Myocyte (in vitro differentiated cells): ENCODE measurements at places on chromosomes 3 and 15.

GRCh38 chr3:112121577-112122547 lies 11.2 kb downstream of the GCSAM start:
- no peak for DNase-seq

GRCh38 chr15:61753018-61753710 lies 307.1 kb downstream of the VPS13C start:
- no peak for DNase-seq

DNA sequence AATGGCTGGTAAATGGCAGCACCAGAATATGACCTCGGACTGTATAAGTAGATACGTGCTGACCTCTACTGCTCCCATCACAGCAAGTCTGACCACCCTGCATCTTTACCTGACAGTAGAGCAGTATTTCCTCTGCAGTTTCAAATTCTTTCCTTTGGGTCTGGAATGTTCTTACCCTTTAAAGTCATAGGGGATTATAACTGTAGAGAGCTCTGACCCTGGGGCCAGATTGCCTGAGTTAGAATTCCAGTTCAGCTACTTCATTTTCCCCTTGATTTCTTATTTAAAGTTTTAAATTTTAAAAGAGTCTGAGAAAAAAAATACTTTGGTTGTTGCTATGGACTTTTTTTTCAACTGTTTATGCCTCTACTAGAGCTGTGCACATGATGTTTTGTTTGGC lies 237.7 kb downstream of the NR1D2 start:
- DNase-seq: no peak

DNA sequence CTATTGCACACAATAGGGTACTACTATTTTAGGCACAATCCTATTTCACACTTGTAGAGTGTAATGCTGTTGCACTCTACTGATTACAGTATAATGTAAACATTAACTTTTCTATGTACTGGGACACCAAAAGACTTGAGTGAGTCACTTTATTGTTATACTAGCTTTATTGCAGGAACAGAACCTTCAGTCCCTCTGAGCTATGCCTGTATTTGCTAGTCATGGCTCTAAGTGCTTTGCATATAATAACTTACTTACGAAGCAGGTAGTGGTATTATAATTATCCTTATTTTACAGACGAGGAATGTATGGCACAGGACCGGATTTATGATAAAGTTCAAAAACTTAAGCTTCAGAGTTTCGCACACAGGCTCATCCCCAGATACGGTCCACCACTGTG lies 106.6 kb upstream of the SLC6A6 start:
- DNase-seq: no peak

GRCh38 chr15:67033012-67033411 lies 32.4 kb upstream of the SMAD3 start:
- DNase-seq: no peak

DNA sequence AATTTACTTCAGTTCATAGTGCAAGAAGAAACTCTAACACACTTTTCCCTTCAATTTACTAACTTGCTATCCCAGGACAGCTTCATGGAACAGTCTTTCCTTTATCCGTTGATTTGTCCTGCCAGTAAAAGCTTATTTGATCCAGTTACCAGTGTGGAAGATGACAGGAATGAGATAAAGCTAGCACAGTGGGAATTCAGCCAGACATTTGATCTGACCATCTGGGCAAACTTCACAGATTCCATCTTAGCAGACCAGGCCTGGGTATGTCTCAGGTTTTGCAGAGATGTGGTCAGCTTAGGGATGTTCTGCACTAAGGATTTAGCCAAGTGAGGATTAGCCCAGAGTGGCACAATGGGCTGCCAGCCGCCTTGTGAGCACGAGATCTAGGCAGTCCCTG lies 19.7 kb downstream of the CEMIP start:
- DNase-seq: no peak

- no peak for DNase-seq
Measured at GRCh38 chr3:57077630-57078343, 17.3 kb downstream of the SPATA12 start.

GRCh38 chr3:135516143-135516542 lies 449.4 kb upstream of the PPP2R3A start:
- peak; percentile 8 for DNase-seq

DNA sequence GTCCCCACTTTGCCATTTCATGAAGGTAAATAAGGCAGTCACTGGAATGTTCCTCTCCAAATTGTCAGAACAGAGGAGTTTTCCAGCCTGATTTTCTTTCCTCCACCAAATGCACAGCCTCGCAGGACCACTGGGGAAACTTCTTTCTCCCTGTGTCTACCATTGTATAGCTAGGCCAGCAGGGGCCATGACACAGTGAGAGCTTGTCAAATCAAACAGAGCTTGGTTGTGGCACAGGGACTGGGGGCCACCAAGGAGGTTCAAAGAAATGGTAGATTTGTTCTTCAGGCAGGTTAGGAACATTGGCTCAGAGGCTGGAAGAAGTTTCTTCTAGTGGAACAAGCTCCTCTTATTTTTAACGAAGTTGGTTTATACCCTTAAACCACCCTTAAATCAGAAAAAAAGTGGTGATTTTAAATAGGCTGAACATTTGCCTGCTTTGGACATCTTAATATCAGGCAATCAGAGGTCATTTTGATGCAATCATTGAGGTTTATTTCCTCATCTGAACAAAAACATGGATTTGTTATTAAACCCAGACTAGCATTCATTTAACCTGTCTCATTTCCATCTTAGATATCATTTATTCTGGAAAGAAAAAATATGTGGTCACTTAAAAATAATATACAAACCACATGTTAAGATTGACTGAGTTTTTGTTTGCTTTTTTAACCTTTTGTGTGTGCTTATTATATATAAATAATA lies 105.6 kb downstream of the GTPBP8 start:
- no peak for DNase-seq

GRCh38 chr3:181292984-181293383 lies 303.4 kb upstream of the DNAJC19 start:
- DNase-seq: no peak

DNA sequence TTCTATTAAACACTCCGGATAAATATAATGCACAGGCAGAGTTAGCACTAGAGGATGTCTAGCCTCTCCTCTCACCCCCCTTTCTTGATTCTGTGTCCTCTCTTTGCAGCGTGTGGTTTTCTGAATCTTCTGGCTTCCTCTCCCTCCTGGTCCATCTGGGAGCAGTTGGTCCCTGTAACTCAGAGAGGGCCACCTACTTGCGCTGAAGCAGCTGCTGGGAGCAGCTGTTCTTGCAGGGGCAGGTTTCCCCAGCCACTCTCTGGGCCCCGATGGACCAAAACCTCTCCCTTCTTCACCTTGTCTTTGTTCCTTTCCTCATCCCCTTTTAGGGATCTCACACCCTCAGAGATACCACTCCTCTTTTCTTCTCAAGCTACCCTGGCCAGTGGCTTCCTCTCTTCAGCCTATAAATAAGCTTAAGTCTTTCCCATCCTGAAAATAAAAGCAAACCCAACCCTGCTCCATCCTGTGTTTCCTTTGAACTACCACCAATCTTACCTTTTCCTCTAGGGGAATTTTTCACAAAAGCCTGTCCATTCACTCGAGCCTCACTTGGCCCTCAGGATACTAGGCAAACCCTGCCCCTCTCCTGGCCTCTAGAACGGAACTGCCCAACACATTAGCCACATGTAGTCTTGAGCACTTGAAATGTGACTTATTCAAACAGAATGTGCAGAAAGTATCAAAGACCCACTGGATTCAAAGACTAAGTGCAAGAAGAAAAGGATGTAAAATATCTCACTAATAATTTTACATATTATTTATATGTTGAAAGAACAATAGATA lies 59.7 kb downstream of the STARD5 start:
- DNase-seq: peak; percentile 19

DNA sequence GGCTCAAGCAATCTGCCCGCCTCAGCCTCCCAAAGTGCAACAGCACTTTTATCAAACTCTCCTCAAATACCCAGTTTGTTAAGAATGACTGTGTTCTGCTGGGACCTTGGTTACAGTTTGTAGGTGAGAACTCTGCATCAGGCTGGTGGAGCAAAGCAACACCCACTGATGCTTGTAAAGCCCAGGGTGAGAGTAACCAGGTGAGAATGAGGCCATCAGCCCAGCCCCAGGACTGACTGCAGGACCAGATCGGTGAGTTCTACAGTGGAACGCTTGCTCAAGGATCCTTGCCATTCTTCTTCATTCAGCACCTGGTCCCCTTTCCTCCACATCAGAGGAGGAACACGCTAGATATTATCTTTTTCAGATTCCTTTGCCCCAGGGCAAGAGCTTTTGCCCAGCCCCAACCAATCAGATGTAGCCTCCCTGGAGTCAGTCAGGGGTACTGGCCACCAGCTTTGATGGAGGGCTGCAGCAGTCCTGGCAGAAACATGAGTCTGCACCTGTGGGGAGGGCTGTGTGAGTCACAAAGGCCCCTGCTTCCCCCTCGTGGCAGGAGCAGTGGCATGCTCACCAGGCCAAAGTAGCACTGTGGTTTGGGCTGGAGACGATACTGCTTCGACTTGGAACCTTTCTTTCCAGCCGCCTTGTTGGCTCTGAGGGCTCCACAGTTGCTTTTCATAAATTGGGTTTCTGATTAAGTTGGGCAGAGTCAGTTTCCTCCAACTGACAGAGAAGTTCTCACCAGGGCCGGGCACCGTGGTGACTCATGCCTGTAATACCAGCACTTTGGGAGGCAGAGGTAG lies 3.5 kb upstream of the SHISA5 start:
- DNase-seq: peak; percentile 85

DNA sequence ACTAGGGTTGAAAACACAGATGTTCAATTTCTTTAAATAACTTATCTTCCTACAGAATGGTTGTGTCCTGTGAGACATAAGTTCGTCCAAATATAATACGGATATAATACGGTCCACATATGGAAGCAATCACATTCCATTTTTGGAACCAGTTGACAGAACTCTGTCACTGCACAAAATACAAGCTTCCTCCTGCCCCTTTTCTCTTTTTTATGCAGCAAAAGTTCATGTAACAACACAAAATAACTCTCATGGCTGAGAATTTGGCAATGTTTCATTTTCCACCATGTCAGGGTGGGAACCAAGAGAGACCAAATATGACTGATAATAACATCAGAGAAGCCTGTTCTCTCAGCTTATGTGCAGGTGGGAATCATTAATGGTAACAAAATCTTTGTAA lies 158.1 kb upstream of the ZNF385D start:
- DNase-seq: no peak

- no peak for DNase-seq
Measured at GRCh38 chr3:89586256-89586655, 478.8 kb downstream of the EPHA3 start.

- no peak for DNase-seq
Measured at GRCh38 chr3:130519754-130520153, 2.8 kb downstream of the COL6A6 start.

- no peak for DNase-seq
Measured at GRCh38 chr3:32968166-32968919, 16.9 kb downstream of the CCR4 start.

- no peak for DNase-seq
Measured at GRCh38 chr3:2441558-2441957, 342.9 kb downstream of the CNTN4 start.

DNA sequence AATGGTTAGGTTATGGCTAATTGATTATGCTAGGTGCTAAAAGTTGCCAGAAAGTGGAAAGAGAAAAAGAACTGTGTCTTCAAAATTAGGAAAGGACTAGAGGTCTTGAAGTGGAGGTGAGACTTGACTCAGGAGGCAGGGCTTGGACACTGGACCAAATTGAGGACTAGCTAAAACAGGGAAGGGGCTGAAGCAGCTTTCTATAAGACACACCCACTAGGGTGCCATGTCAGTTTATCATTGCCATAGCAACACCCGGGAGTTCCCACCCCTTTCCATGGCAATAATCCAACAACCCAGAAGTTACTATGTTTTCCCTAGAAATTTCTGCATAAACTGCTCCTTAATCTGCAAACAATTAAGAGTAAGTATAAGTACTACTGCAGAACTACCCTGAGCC lies 42.9 kb upstream of the MITF start:
- no peak for DNase-seq

DNA sequence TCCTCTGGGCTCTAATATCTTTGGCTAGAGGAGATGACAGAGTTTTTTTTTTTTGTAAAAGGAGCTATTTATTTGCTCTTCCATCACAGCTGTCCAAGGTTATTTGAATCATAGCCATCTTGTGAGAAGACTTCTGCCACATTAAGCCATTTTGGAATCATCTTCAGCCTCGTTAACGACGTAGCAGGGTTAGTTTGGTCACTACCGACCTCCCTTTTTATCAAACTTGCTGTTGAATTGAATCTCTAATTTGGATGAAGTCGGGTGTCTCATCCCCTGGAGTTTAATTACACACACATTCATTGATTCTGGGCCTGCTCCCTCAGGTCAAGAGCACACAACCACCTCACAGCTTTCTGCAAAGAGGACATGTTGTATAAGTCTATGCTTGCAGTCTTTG lies 238.7 kb downstream of the CPNE4 start:
- no peak for DNase-seq

DNA sequence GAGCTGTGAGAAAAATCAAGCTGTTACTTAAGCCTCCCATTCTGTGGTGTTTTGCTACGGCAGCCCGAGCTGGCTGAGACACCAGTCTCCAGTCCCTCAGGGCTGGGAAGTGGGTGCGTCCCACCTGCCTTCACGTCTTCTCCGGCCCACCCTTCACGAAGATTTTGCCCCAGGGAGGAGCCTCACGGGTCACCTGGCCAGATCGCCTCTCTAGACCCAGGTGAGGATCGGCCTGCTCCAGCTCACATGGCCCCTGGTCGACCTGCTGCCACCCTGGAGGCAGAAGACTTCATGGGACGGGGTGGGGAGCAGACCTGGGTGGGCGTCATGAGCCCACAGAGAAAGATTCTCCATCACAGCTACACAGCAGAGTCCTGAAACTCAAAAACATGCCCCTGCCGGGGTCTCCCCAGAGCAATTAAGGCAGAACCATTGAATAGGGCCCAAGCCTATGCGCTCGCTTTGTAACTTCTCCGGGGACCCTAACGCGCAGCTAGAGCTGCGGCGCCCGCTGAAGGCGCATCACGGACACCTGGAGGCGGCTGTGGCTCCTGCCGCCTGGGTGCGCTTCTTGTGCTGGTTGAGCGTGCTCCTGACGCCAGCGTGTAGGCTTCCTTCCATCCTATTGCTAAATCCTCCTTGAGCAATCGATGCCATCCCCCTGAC lies 92.6 kb upstream of the ALDH1A3 start:
- no peak for DNase-seq

DNA sequence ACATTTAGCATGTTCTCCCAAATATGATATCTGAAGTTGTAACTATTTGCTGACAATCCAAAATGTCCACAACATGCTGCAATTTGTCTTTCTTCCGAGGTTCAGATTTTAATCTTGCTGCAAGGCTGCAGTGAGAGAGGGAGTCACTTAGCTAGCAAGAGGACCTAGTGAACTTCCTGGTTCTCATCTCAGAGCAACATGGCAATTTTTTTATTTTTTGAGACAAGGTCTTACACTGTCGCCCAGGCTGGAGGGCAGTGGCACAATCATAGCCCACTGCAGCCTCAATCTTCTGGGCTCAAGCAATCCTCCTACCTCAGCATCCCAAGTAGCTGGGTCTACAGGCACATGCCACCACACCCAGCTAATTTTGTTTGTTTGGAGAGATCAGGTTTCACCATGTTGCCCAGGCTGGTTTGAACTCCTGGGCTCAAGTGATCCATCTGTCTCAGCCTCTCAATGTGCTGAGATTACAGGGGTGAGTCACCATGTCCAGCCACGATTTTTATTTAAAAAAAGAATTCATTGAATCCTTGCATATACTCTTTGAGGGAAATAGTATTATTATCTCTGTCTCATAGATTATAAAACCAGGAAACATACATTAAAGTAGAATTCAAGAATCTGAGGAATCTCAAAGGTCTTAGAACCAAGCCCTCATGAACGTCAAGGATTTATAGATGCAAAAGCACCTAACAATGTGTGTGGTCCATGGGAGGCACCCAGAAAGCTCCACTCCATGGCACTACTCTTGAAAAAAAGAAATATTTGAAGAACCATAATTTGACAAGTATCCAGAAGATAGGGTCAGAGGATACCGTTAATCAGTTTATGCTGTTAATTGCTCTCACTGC lies 9.1 kb downstream of the HDC start:
- peak; percentile 68 for DNase-seq
